ENCODE measurements at places on chromosomes 12 and 14.

DNA sequence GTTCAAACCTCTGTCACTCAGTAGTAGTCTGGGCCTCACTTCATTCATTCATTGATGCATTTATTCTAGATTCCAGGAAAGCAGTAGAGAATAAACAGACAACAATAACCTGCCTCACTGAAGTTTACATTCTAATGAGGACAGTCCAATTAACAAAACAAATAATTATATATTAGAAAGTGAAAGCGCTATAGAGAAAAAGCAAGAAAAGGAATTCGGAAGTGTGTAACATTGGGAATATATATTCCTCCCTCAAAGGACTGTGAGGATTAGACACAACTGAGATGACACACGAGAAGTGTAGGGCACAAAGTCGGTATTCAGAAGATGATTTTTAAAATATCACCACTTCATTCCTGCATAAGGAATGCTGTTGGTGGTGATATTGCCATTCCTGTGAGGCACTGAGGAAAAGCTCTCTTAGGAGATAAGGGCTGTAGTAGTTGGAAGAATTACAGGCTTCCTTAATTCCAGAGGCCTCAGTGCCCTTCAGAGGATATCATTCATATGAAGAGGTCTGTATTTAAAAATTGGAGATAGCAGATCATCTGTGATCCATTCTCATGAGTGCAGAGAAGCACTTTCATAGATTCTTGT, 3.9 kb upstream of the DUSP6 start:
- no peak for DNase-seq

DNA sequence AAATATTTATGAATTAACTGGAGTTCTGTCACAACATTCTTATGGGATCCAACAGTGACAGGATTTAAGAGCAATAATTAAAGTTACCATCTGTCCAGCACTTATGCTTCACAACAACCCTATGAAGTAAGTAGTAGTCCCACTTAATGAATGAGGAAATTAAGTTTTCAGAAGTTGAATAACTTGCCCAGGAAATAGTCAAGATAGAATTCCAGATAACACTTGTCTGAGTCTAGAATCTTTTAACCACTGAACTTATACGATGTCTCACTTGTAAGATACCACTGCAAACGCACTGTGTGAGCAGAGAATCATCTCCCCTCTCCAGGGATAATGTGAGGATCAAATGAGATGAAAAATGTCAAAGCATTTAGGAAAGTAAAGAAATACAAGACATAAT, 3.3 kb upstream of the TTC9 start:
- DNase-seq: no peak

- DNase-seq: no peak
Observed at GRCh38 chr14:103820908-103821307, 26.5 kb downstream of the PPP1R13B start.

DNA sequence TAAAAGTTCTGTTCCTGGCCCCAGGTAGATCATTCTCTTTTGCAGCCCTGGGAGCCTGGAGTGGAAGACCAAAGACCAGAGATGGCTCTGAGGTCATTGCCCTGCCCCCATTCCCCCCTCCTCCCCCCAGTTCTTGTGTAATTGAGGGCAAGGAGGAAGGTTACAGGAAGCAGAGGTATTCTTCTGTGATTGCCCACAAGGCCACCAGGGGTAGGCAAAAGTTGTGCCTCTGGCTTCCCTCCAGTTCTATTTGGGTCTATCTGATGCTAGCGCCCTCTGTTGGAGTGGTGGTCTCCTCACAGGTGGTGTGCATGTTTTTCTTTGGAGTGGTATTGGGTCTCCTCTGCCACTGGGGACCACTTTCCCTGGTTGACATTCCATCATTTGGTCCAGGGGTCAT, 41.2 kb upstream of the CRY1 start:
- no peak for DNase-seq

GRCh38 chr12:79843978-79844377, 90.9 kb downstream of the PPP1R12A start:
- DNase-seq: no peak

- DNase-seq: no peak
Observed at GRCh38 chr14:86665975-86666374, 1136.0 kb downstream of the FLRT2 start.

DNA sequence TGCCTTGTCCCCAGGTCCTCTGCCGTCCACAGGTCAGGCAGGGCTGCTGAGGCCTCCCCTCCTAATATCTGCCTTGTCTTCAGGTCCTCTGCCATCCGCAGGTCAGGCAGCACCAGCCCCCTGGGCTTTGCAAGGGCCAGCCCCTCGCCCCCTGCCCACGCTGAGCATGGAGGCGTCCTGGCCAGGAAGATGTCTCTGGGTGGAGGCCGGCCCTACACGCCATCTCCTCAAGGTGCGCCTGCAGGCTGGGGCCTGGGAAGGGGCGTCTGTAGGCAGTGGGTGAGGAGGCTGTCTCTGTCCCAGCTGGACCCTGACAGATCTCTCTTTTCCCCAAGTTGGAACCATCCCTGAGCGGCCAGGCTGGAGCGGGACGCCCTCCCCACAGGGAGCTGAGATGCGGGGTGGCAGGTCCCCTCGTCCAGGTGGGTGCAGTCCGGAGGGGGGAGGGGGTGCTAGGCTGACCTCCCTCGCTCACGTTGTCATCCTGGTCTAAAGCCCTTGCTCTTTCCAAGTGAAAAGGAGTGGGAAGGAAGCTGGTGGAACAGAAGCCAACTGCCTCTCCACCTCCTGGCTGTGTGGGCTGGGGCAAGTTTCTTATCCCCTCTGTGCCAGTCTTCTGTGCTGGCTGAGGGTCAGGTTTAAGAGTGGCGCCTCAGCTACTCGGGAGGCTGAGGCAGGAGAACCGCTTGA, 13.9 kb upstream of the PUS1 start:
- no peak for DNase-seq

- no peak for DNase-seq
Observed at GRCh38 chr12:47835831-47836155, 16.1 kb upstream of the HDAC7 start.

GRCh38 chr14:100910888-100911664, 7.6 kb upstream of the RTL1 start:
- no peak for DNase-seq

GRCh38 chr14:85987292-85987691, 457.3 kb downstream of the FLRT2 start:
- no peak for DNase-seq

DNA sequence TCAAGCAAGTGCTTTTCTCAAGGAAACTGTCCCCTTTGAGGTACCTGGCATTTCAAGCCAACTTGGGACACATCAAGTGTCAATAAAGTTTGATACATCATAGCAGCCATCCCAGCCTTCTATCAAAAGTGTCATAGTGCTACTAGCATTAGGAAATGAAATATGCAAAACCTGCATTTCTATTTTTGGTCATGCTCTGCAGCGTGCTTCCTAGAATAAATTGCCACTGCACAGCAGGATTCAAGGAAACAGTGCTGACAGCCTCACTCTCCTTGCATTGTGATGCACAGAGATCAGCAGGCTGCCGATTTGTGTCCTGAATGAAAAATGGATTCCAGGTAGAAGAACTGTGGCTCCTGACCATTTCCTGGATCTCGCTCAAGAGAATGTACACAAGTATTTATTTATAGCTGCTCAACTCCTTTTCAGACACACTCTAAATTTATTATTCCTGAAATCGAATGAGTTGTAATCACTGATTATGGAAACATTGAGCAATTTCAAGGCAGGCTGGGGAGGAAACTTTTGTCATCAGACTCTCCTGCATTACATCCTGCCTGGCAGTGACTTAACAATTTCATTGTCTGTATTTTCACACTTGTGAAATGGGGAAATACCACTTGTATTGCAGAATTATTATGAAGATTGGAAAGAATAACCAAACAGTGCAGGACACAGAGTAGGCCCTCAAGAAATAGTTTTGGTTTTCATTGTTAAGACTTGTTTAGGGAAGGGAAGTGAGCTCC, 120.9 kb downstream of the SLC38A6 start:
- no peak for DNase-seq

DNA sequence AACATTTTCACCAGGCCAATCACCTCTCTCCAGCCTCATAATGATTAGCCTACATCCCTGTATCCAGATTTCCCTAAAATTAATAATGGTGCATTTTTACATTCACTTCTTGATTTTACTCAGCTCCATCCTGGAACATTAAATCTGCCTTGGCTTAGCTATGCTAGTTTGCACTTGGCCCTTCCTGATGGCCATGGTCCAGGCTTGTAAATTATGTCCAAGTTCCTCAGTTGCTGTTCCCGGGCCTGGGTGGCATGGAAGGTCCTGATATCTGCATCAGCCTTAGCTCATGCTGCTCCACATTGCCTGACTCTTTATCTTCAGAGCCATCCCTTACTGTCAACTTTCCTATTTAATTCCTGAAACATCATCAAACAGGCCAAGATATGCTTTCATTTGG, 11.1 kb upstream of the METTL17 start:
- no peak for DNase-seq

- DNase-seq: no peak
Observed at GRCh38 chr14:20468764-20469241, 403 bp upstream of the PNP start.

GRCh38 chr14:57212919-57213318, 55.8 kb downstream of the EXOC5 start:
- no peak for DNase-seq

DNA sequence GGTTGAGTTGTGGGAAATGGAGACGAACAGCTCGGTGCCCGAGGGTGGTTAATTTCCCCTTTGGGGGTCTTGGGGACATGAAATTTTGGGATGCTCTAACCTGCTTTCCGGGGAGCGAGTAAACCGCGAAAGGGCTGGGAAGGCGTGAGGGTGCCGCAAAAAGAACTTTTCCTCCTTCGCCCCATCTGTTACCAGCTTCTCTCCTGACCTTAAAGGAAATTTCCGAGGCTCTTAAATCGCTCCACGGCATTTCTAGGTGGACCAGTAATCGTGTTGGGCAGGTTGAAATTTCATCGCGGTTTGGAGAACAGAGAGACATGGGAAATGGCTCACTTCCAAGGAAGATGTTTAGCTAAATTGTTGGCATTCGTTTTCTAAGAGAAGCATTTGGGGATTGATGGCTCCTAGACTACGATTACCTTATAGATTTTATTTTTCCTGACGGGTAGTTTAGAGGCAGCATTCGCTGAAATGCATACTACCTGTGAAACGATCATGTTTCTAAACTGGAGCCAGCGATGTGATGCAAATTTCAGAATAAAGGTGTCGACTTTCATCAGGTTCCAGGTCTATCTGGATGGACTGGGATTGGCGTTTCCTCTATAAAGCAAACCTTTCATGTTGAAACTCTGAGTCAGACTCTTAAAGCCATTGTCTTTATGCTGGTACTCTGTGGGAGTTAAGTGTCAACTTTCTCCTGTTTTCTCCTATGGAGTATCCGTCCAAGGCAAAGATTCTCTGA, 414.5 kb downstream of the PCNX1 start:
- DNase-seq: no peak

- DNase-seq: no peak
Observed at GRCh38 chr12:81077686-81078441, at the start of gene ACSS3. Gene ACSS3, plus strand, starts transcription at chr12:81078079. Its CDS starts 42 bp downstream, at chr12:81078121.

GRCh38 chr12:83656004-83656403, 969.3 kb downstream of the TMTC2 start:
- DNase-seq: no peak

Measured in mucosa of descending colon (tissue), 3 donors.